ENCODE measurements at places on chromosomes 2 and 18. TPM values are rescaled to one million over a fixed set of nuclear protein-coding genes. Genes with fewer than 3 reads are reported as not detected.

DNA sequence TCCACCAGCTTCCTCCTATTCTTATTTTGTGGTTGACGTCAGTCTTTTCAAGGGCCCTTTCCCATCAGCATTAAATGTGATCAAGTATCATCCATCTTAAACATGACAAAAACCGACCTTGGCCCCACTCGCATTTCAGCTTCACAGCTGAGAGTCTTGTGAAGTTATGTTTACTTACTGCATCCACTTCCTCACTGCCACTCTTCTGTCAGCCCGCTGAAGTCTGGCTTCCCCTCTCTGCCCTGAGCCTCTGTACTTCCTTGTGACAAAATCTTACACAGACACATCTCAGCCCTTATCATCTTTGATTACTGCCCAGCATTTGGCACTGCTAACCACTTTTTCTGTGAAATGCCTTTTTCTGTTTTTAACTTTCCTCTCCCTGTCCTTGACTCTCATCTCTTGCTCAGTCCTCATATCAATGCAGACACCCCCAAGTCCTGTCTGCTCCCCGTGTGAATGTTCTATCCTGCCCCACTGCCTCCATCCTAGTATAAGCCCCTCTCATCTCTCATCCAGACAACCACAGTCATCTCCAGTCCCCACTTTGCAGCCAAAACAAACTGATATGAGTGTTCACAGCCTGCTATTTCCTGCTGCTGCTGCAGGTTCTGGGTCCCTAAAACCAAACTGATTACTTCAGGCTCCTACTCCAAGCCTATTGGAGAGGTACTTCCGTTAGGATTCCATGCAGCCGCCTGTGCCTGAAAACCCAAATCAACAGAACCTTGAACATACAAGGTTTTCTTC is 31.4 kb downstream of the FOSL2 start:
- peak overlapping the region; percentile 9 for H3K27ac ChIP-seq
- no peak overlapping the region for H3K4me3 ChIP-seq
- no peaks in the 10 kb centered on the region for H3K27me3 ChIP-seq
- DNase-seq, result peak; percentile 71

GRCh38 chr2:176461098-176461808 is 192.0 kb downstream of the MTX2 start:
- DNase-seq, result no peak
- H3K27ac ChIP-seq, result no peak overlapping the region
- no peak overlapping the region for H3K4me3 ChIP-seq
- H3K4me1 ChIP-seq, result no peaks in the 10 kb centered on the region

GRCh38 chr2:6053743-6054142 is 361.6 kb downstream of the SOX11 start:
- H3K4me1 ChIP-seq, result no peaks in the 10 kb centered on the region
- H3K36me3 ChIP-seq, result no peaks in the 10 kb centered on the region

GRCh38 chr18:10319914-10320600 is 134.4 kb upstream of the APCDD1 start:
- H3K4me3 ChIP-seq, result no peak overlapping the region
- no peaks in the 10 kb centered on the region for H3K27me3 ChIP-seq
- no peaks in the 10 kb centered on the region for H3K4me1 ChIP-seq
- no peak overlapping the region for H3K27ac ChIP-seq

- no peak overlapping the region for H3K4me3 ChIP-seq
- no peak overlapping the region for H3K27ac ChIP-seq
- no peak for DNase-seq
- H3K27me3 ChIP-seq, result no peaks in the 10 kb centered on the region
- peaks cover 10% of the 10 kb centered on the region for H3K4me1 ChIP-seq
These were observed 41.4 kb upstream of the ACTR2 start for GRCh38 chr2:65186093-65186868.

DNA sequence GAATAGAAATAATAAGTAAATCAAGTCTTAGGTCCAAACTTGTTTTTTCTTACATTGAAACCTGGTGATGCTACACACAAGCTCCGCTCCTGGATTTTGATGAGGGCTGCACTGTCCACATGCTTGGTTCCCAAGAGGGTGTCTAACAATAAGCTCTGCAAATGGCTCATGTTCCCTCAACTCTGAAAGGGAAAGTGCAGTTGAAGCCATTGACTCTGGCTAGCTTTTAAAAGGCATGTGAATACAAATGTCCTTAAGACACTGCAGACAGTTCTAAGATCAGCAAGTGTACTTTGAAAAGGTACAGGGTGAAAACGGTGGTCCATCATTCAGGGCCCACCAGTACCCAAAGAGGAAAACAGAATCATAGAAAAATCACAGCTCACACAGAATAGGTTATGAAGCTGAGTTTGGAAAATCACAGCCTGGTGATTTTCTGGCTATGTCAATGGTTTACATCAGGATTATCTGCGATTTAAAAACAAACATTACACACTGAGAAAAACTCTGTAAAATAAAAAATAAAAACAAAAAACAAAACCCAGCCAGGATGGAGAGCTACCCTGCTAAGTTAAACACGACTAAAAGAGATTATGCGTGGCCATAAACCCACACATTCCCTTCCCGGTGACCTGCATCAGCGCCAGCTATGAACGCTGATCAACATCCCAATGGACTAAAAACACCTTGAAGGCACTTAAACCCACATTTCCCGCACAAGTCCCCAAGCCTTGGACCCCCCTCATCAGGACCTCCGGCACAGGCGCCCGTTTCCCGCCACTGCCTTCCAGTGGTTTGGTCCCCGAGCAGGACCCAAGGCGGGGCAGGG is 554 bp downstream of the PFN4 start:
- H3K36me3 ChIP-seq, result no peaks in the 10 kb centered on the region
- peak overlapping the region; percentile 70 for H3K4me3 ChIP-seq
- H3K27me3 ChIP-seq, result no peaks in the 10 kb centered on the region
- H3K27ac ChIP-seq, result peak overlapping the region; percentile 92
- DNase-seq, result no peak

DNA sequence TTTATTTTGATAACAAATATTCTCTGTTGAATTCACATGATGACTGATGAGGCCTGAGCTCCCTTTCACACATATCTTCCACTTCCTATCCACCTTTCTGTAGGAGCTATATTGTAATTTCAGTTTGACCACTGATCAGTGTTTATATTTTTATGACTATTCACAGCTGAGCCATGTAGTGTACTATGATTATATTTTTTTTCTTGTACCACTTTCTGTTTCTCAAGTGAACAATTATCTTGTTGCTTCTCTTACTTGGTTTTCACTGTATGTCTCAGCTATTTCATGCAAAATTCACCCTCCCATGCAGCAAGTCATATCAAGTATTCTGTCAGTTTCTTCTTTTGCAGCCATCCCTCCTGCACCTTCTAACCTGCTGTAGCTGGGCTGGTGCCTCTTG is 78.4 kb downstream of the TMEM247 start:
- H3K4me1 ChIP-seq, result peaks cover 33% of the 10 kb centered on the region
- H3K4me3 ChIP-seq, result no peak overlapping the region
- DNase-seq, result no peak
- no peak overlapping the region for H3K27ac ChIP-seq
- no peaks in the 10 kb centered on the region for H3K27me3 ChIP-seq

- H3K36me3 ChIP-seq, result no peaks in the 10 kb centered on the region
- H3K27me3 ChIP-seq, result no peaks in the 10 kb centered on the region
- no peak for DNase-seq
- H3K4me1 ChIP-seq, result no peaks in the 10 kb centered on the region
- no peak overlapping the region for H3K4me3 ChIP-seq
These were observed 265.0 kb upstream of the PARD3B start for GRCh38 chr2:204280262-204280668.

Gene THUMPD2
- total RNA-seq, result 10.0 TPM

Gene VAMP5
- total RNA-seq, result 87.0 TPM

Gene UGT1A6
- 2.3 TPM for total RNA-seq
